ENCODE measurements at places on chromosomes 11 and 22.

- peak; percentile 25 for DNase-seq
These were observed 17.7 kb downstream of the DCHS1 start for GRCh38 chr11:6637871-6638270.

GRCh38 chr22:23168391-23169042, 11.8 kb upstream of the BCR start:
- DNase-seq: no peak

GRCh38 chr11:111976767-111977145, 39.6 kb downstream of the DIXDC1 start:
- DNase-seq: no peak

DNA sequence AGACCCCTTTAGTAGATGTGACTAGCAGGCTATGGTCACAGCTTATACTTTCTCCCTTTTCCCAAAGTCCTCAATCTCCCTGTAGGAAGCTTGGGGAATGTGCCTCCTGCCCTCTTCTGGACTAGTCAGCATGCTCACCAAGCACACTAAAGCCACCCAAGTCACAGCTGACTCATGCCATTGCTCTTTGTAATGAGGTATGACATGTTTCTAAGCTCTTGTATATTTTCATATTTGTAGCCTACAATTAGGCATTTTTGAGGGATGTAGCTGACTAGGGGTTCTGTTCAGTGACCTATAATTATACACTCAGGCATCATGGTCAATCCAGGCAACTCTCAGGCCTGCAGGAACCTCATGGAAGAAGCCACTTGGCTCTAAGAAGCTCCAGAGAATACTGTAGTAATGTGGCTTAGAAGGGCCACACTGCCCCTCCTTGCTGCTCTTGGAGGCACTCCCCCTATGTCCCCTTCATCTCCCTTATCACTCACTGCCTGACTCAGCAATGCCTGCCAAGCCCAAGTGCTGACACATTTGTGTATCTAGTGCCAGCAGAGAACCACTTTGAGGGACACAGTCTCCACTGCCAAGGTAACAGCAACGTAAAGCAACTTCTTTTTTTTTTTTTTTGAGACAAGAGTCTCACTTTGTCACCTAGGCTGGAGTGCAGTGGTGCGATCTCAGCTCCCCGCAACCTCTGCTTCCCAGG, 86.2 kb downstream of the RPL27A start:
- peak; percentile 66 for DNase-seq

DNA sequence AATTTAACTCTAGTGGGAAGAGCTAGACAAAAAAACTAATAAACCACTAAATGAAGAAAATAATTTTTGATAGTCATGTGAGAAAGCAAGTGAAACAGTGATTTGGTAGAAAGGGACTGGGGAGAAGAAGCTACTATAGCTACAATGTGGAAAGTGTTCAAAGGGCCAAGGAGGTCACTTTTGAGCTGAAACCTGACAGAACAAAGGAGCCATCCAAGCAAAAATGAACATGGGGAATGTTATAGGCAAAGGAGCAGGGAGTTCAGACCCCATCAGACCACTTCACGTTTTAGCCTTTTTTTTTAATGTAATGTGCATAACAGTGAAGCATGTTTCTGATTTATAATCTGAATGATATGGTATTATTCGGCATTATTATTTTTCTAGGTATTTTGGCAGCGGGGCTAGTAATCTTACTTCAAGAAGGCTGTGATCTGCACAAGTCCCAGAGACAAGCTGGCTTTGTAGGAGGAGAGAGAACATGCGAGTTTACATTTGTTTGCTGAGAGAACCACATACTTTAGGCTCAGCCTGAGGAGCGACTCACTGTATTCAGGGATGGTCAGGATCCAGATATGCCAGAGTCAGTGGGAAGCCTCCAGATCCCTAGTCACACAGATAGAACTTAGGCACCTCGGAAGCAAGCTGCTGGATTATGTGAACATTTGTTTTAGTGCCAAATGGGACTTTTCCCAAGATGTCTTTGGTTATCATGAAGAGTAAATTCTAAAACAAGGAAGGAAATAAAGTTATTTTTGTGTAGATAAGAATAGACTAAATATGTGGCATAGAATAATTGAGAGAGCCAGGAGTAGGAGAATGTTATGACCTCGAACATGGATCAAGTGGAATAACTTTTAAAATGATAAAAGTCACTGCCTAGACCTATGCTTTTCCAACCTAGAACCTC, 118.6 kb downstream of the TRIM44 start:
- DNase-seq: peak; percentile 57

- DNase-seq: no peak
These were observed 72.8 kb upstream of the MTMR2 start for GRCh38 chr11:95996621-95997235.

GRCh38 chr11:114296605-114297372, 590 bp downstream of the NNMT start:
- DNase-seq: no peak

DNA sequence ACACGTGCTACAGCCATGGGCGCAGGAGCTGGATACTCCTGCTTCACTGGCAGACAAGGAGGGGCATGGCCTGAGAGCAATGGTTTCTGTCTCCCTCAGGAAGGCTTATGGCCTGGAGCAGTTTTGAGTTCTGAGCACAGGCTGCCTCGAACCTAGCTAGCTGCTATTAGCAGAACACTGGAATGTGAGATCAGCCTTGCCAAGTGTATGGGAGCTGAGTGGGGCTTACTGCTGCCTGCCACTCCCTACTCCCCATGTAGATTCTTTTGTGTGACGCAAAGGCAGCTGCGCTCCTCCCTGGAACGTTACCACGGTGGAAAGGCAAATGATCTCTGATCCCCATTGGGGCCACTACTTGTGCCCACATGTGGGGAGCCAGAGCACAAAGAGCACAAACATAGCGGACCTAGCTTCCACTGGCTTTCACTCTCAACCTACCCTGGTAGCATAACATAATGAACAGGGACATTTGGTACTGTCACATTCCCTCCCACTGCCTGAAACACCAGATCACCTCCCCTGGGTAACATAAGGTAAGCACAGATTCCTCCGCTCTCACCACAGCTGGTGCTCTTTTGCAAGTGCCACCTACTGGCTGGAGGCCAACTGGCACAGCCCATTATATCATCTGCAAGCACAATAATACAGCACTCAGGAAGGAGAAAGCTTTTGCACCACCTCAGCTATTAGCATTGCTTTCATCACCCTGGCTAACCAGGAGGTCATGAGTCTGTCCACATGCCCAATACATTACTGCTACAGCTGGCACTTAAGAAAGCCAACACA, 84.6 kb upstream of the GUCY1A2 start:
- no peak for DNase-seq

GRCh38 chr11:12556155-12556554, 118.1 kb upstream of the TEAD1 start:
- peak; percentile 52 for DNase-seq

DNA sequence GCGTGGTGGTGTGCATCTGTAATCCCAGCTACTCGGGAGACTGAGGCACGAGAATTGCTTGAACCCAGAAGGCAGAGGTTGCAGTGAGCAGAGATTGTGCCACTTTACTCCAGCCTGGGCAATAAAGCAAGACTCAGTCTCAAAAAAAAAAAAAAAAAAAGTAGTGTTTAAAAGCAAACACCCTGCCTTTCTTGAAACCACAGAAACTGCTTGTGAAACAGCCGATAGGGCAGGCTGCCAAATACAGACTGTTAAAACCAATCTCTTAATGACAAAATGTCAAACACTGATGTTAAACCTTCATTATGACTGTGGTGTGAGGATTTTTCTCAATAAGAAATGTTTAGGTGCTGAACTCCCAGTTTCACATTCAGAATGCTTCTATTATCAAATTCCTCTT, 27.3 kb downstream of the MARK2 start:
- peak; percentile 80 for DNase-seq

GRCh38 chr11:57263351-57263750, 26.3 kb upstream of the APLNR start:
- no peak for DNase-seq

- DNase-seq: peak; percentile 74
These were observed 283.3 kb upstream of the ARHGAP42 start for GRCh38 chr11:100403816-100404215.

DNA sequence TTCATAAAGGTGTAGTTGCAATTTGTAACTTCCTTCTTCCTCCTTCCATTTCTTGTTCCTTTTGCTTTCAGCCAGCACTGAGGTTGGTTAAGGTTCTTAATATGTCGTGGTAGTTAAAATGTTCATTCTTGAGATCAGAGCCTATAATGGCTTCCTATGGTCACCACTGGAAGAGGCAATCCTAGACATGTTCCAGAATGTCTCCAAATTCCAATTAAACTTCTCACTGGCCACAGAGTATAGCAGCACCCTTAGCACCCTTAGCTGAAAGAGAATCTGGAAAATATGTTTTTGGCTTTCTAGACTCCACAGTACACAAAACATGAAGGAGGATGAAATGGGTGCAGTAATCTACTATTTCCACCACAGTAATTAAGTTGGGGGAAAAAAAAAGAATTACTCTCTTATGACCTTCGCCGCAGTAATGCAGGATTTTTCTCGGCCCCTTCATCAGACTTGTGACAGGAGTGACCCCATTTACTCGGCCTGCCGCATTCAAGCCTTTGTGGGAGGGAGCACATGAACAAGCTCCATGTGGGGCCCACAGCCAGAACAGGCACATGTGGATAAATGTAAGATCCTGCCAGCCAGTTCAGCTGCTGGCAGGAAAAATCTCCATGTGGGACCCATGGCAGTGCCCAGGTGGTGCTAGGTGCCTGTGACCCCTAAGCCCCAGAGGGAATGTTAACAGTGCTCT, 348.8 kb upstream of the ARHGAP42 start:
- no peak for DNase-seq

- DNase-seq: peak; percentile 43
These were observed 253.0 kb upstream of the CCDC179 start for GRCh38 chr11:23112987-23113886.

DNA sequence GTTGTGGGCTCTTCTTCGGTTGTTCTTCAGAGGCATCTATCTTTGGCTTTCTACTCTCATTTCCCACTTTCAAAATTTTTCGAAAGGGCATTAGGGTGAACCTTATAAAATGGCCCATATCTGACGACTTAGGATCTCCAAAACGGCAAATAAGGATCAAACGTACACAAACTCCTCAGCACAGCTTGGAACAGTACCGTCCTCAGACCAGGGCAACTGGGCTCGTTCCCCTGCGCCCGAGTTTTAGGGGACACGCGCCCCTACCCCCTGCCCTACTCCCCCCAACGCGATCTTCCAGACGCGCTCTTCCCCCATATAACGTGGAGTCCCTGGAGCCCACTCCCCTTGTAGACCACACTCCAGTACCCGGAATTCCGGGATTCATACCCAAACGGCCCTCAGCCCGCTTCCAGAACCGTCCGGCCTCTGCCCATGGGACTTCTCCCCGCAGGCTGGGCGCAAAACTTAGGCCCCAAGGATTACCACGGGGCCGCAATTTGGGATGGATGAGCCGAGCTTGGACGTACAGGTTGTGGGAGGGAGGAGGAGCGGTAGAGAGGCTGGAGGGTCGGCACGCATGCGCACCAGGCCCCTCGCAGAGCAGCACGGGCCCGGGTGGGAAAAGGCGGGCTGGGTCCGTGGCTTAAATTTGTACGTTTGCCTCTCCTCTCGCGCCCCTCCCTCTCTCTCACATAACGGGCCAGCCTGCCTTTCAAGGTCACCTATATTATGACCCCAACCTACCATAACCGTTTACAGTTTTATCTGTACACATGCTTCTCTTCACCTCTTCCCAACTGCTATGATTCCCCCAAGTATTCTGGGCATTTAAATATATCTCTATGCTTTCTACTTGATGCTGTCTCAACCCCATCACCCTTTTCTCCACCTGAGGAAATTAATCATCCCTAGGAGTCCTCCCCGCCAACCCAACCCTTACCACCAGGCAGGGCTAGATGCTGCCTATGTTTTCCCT, 3.4 kb downstream of the CCDC89 start:
- peak; percentile 31 for DNase-seq

DNA sequence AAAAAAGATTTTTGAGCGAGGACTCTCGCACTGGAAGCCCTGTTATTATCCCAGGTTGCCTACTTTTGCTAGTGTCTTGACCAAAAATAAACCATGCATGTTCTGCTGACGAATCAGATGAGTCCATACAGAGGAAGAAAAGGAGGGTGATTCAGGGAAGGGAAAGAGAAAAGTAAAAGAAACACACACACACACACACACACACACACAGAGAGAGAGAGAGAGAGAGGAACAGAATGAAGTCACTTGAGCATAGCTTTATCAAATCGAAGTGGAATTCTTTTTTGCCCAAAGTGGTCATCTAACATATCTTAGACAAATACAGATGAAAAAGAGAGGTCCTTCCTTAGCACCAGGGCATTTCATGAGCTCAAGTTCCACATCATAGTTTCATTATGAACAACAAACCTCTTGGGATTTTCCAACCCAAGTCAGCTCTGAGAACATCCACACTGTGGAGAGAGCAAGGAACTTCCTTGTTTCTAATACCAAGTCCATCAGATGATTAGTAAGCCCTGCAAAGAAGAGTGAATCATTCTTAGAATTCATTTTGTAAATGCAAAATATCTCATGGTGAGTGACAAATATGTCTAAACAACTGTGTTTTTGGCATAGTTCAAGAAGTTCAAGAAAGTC, 7.7 kb upstream of the MMP12 start:
- peak; percentile 17 for DNase-seq

DNA sequence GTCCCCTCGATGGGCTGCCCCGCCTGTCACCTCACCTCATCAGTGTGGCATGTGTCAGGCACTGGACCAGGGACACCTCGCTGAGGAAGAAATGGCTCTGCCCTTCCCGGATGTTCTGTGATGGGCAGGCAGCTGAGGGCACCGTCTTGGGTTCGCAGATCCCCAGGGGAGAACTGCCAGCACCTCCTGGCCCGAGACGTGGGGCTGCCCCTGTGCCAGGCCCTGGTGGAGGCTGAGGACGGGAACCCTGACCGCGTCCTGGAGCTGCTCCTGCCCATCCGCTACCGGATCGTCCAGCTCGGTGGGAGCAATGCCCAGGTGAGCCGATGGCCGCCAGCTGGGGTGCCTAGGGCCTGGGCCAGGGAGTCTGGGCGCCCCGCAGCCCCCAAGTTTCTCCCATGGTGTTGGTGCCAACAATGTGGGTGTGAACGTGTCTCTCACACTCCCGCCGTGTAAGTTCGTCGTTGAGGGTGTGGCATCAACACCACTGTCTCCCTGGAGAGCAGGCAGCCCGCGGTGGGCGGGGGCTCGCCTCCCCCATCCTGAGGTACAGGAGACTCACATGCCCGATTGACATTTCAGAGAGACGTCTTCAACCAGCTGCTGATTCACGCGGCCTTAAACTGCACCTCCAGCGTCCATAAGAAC, 7.3 kb upstream of the GTSE1 start:
- no peak for DNase-seq

GRCh38 chr11:79487412-79487811, 46.6 kb upstream of the TENM4 start:
- no peak for DNase-seq

GRCh38 chr11:33507356-33507755, 193.3 kb downstream of the C11orf91 start:
- DNase-seq: no peak
